ENCODE measurements at places on chromosomes 3 and 15.

- DNase-seq = no peak
Observed at GRCh38 chr15:92105611-92106010, 252.1 kb downstream of the SLCO3A1 start.

DNA sequence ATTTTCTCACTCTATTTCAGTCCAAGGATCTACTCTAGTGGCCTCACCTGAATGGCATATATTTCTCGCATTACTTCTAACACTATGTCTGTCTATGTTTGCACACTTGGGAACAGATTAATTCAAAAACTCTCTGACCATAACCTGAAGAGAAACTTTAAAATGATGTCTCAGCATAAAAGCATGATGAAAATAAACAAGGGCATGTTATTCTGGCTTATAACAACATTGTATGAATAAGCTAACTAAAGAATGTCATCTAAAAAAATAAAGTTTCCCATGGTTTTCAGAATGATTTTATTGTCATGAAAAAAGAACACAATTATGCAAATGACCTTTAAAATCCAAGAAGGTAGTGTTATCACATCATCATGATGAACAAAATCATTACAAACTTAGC lies 85.5 kb upstream of the ROBO2 start:
- no peak for DNase-seq

DNA sequence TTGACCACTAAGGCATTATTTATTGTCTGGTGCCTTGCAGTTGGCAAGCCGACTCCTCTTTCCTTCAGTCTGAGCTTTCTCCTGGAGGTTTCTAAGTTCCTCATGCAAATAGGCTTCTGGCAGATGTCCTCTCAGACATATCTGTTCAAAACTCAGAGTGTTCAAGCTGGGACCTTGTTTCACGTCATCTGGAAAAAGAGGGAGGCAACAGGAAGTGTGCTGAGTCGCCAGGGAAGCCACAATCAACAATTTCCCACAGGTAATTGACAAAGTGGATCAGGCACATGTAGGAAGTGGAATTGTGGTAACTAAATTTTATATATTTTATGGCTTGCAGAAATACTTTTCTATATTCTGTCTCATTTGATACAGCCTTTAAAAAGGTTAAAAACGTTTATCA lies 14.6 kb downstream of the SCG5 start:
- no peak for DNase-seq

DNA sequence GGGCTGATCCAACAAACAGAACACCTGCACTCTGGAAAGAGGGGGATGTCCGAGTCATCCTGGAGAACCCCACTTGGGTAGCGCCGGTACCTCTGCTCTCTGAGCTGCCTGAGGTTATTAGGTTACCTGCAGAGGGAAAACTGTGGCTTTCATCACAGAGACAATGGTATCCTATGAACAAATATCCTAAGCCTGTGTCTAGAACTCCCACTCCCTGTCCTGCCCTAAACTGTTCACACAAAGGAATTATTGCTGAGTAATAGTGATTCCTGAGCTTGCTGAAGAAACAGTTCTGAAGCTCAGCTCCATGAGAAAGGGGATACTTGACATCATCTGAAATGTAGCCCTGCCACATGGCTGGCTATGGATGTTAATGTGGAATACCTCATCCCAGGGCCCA lies 31.9 kb upstream of the WNT5A start:
- DNase-seq = no peak

DNA sequence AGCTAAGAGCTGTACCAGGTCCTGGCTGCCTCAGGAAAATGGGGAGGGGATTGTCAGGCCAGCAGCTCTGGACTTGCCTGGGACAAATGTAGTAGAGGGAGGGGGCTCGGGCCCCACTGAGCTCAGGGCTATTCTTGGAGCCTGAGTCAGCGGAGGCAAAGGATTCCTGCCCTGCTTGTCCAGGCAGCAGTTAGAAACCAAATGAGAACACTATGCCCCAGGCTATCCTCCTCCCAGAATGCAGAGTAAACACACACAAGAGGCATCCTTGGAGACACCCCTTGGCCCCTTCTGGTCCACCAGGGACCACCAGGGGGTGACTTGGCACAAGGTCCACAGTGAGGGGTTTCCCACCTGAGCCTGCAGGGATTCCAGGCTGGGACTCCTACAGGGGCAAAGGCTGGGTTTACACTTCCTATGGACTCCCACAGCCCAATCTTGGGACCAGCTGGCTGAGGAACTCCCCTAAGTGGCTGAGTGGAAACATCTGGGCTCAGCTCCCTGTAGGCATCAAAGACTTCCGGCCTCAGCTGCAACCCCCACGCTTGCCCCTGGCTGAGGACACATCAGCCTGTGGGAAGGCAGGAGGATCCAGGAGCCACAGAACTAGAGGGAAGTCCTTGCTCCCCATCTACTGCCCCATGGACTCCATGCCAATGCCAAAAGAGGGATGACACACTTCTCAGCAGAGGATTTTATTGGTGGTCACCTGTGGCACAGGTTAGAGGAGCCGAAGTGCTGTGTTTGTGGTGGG lies 3.4 kb upstream of the COL7A1 start:
- DNase-seq = no peak

DNA sequence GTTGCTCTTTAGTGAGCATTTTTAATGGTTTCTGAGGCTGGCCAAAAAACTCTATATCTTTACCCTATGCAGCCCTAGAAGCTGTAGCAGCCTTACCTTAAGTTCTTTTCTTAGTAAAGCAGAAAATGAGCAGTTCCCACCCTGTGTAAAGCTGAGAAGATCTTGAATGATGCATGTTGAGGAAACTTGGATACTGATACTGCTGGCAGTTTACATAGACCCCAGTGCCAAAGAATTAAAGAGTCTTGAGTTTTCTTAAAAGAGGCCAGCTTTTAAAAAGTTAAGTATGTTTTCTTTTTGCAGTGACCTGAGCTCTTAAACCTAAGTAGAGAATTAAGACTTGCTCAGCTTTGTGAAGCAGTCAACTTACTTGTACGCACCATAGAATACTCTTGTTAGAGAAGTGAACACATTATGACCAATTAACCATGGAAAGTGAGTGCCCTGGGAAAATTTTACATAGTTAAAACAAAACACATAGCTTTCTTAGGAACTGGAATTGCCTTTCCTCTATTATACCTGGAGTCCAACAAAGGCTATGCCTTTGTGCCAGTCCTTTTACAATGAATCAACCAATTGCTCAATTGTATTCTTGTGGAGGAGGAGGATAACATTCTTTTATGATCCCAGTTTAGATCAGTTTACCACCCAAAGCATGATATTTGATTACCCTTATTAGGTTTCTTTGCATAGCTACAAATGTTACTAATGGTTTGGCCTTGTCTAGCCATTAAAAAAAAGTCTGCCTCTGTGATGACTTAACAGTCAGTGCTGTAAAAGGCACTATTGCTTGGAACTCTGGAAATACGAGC lies 28.4 kb downstream of the PLS1 start:
- DNase-seq = no peak

DNA sequence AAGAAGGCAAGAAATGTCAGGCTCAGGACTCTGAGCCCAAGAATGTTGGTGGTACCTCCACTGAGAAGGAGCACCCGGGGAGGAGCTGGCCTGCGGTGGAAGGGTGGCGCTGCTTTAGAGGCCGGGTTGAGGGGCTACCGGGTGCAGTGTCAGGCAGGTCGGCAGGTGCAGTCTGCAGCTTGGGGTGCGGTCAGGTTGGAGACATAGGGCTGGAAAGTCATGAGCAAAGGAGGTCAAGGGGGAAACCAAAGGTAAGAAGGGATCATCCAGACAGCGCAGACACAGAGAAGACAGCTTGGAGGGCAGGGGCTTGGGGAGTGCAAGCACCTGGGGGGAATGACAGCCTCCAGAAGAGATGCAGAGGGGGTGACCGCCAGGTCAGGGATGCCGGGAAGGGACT lies 274.4 kb upstream of the LYSMD4 start:
- DNase-seq = no peak

GRCh38 chr15:35090104-35090807 lies 5.2 kb upstream of the NANOGP8 start:
- no peak for DNase-seq

GRCh38 chr3:182485301-182485700 lies 308.0 kb upstream of the ATP11B start:
- DNase-seq = no peak

DNA sequence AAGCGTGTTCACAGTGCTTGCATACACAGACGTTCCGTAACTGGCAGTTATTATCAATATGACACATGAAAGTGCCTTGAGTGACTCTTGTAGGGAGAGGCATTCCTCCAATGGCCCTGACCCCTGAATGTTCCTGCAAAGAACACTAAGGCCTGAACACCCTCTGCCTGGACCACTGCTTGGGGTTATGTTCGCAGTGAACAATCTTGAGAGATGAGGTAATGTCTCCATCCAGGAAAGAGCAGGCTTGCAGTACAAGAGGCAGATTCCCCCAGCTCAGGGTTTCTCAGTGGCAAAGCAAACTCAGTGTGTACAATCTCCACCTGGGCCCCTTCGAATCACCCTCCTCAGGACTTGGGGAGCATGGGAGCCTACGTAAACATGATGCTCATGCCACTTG lies 324.6 kb downstream of the MAGI1 start:
- DNase-seq = no peak

DNA sequence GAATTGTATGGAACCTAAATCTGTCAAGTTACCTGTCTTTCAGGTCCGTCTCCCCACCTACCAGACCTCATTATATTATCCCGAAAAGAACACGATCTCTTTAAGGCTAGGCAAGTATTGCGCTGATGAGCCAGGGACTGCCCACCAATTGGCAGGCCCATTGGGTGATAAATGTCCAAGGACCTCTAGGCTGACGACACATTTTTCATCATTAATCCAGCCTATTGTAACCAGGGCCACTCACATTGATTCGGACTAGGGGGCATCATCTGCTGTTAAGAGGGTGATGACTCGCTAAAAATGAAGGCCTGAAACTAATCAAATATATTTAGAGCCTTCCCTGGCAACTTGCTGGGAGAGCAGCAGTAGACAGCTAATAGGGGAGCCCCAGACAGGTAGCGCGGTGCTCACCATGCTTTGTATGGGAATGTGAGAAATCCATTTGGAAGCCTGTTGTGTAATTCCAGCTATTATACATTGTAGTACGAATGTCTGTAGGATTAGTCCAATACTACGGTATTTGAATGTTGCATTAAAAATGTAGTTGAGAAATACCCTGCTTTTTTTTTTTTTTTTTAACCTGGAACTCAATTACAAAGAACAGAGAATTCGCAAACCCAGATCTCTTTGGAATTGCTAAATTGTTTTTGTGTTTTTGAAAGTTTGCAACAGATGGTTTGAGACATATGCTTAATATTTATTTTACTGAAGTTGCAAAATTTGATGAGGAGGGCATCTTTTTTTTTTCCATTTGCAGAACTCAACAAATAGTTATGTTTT lies 156.1 kb downstream of the ROBO2 start:
- DNase-seq = no peak

DNA sequence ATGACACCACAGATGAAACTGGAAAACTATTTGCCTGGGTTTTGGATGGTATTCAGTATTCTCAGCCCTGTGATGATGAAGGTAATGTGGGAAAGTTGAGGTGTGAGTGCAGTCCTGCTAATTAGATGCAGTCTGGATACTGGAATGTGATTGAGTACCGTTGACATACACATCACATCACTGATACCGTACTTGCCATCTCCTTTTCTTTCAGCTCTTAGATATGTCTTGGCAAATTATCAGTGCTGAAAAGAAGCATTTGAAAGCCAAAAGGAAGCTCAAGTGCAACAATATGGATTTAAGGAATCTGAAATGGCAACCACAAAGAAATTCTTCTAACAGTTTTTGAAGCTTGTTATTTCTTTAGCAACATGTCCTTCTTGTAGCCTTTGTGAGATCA lies 381.4 kb upstream of the TGFBR2 start:
- no peak for DNase-seq

DNA sequence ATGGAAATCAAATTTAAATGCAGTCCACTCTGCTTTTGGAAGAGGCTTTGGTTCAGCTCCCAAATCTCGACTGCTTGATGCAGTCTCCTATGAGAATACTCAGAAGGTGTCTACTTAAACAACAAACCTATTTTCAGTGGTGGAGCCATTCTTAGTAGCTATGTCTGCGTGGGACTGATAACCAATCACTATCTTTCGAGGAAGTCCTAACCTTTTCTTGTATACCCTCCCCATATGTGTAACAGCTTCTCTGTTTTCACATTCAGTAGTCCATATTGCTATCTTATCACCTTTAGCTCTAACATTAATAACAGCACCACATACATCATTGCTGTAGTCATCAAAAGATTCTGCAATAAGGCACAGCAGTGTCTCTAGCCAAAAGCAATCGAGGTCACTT lies 333.0 kb upstream of the ATP11B start:
- DNase-seq = no peak

DNA sequence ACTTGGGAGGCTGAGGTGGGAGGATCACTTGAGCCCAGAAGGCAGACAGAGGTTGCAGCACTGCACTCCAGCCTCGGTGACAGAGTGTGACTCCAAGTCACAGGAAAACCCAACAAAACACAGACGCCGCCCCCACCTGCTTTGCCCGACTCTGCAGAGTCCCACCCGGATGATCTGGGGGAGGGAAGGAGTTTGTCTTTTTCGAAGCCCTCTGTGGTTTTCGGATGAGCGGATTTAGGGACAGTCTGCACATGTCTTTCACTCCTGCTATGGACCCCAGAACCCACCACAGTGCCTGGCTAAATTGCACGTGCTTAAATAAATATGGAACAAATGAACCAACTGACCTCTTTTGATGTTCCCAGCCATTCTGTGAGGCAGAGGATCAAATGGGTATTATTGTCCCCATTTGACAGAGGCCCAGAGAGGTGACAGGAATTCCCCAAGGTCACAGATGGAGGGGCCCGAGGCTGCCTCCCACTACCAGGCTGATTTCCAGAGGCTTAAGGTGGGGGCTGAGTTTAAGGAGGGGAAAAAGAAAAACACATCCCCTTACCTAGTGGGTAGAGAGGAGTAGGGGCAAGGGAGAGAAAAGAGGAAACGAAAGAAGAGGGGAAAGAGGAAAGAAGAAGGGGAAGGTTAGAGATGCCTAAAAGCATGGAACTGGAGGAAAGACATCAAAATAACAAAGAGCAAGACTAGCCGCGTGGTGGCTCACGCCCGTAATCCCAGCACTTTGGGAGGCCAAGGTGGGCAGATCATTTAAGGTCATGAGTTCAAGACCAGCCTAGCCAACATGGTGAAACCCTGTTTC lies 59.4 kb upstream of the TFRC start:
- no peak for DNase-seq

GRCh38 chr15:96593735-96594134 lies 263.2 kb downstream of the NR2F2 start:
- DNase-seq = no peak

GRCh38 chr3:156477323-156477722 lies 77.6 kb downstream of the SSR3 start:
- no peak for DNase-seq
